ENCODE measurements at places on chromosomes 11 and 22.

- DNase-seq = peak; percentile 31
Observed at GRCh38 chr11:13260963-13261588, 16.5 kb upstream of the BMAL1 start.

GRCh38 chr11:25793637-25794036 is 538.3 kb upstream of the ANO3 start:
- no peak for DNase-seq

DNA sequence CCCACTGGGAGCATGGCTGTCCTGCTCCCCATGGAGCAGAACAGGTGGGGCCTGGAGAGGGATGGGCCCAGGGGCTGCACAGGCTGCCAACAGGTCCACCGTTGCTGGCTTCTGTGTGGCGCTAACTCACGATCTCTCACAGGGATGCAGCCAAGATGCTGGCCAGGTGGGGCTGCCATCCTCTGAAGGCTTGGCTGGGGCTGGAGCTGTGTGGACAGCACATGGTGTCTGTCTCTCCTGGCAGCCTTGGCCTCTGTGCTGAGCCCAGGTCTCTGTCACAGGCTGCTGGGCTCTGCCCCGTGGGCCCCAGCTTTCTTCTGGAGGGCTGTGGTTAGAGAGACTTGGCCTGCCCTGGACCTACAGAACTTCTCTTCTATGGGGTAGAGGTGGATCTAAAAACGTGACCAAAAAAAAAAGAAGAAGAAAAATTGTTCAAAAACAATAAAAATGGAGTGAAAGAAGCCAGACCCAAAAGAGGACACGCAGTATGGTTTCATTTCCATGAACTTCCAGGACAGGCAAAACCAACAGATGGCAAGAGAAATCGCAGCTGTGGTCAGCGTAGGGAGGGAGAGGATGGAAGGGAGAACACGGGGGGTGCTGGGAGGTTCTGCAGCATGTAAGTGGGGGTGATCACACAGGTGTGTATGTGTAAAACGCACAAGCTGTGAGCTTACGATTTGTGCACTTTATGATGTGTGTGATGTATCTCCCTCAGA is 12.2 kb downstream of the PARVG start:
- DNase-seq = no peak

GRCh38 chr22:44548981-44549380 is 50.9 kb upstream of the RTL6 start:
- DNase-seq = no peak

GRCh38 chr22:31574055-31574670 is 77.8 kb downstream of the SFI1 start:
- no peak for DNase-seq

DNA sequence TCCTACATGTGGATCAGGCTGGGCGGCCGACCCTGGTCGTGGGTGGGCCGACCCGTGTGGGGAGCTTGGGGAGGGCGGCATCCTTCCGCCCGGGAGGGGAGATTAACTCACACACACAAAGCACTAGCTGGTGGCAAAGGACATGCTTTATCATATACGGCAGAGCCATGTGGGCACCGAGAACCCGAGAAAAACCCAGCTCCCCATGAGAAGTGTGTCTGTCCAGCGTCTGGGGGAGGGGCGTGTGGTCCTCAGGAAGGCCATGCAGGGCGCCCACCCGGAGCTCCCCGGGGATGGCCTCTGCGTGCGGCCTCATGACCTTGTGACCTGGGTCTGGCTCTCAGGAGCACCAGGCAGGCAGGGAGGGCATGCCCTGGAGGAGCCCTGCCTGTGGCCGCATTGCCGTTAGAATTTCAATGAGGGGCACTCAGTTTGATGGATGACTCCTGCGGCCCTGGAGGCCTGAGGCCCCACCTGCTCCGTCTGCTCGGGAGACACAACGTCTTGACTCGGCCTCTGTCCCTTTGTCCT is 39.4 kb upstream of the TOLLIP start:
- DNase-seq = no peak

DNA sequence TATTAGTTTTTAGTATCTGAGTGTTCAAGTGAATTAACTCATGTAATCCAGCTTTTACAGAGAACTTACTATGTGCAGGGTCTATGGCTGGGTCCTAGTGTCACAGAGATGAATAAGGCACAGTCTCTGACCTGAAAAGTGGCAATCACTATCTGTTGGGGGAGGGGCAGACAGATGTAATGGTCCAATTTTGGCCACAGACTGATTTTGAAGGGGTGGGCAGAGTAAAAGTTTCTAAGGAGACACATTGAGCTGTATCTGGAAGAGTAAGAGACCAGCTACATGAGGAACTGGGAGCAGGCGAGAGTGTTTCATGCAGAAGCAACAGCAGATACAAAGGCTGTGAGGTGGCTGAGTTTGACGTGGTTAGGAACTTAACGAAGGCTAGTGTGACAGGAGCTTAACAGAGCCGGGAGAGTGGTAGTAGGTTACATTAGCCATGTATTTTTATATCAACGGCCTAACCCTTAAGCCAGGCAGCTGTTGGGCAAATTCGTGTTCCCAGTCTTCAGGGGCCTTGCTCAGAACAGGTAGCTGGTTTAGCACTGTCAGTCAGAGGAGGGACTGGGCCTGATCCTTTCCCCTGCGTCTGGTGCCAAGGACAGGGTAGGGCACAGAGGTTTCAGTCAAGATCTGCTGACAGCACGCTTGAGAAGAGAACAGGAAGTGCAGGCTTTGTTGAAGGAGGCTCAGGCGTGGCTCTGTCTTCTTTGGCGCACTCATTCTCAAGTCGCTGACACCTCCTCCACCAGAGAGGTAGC is 1.4 kb upstream of the STIM1 start:
- DNase-seq = no peak

GRCh38 chr11:112997857-112998466 is 36.7 kb downstream of the NCAM1 start:
- DNase-seq = no peak

DNA sequence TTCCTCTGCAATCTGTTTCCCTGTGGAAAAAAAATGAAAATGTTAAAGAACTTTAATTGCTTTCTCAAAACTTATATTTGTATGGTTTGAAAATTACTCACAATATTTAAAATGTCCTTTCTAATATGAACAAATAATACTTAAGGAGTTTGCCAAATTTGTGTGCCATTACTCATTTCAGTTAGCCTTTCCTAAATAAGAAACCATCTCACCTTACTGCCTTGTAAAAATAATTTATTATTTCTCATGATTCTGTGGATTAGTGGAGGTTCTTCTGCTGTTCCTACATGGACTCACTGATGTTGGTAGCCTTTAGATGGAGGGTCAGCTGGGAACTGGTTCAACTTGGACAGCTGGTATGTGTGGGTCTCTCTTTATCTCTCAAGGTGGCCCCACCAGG is 428.6 kb downstream of the CNTN5 start:
- no peak for DNase-seq

- DNase-seq = no peak
Observed at GRCh38 chr11:93403930-93404329, 73.4 kb downstream of the DEUP1 start.

- DNase-seq = no peak
Observed at GRCh38 chr11:111515591-111515990, 1.0 kb downstream of the HOATZ start.

DNA sequence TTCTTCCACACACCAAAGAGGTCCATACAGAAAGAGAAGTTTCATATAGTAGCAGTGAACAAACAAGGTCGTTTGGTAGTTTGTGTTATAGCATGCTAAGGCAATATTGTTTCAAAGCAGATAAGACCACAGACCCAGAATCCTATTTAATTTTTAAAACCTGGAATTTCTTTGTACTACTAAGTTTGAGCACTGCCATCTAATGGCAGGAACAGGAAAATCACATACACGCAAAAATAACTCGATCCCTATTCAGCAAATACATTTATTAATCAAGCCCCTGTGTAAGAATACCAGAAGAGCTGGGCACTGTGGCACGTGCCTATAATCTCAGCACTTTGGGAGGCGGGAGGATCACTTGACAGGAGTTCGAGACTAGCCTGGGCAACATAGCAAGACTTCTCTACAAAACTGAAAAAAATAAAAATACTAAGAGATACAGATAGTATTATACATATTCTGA is 2.9 kb upstream of the BTBD10 start:
- DNase-seq = peak; percentile 62

GRCh38 chr11:131748151-131749050 is 378.0 kb downstream of the NTM start:
- peak; percentile 80 for DNase-seq

- peak; percentile 55 for DNase-seq
Observed at GRCh38 chr11:31687256-31687655, 123.9 kb downstream of the PAX6 start.

DNA sequence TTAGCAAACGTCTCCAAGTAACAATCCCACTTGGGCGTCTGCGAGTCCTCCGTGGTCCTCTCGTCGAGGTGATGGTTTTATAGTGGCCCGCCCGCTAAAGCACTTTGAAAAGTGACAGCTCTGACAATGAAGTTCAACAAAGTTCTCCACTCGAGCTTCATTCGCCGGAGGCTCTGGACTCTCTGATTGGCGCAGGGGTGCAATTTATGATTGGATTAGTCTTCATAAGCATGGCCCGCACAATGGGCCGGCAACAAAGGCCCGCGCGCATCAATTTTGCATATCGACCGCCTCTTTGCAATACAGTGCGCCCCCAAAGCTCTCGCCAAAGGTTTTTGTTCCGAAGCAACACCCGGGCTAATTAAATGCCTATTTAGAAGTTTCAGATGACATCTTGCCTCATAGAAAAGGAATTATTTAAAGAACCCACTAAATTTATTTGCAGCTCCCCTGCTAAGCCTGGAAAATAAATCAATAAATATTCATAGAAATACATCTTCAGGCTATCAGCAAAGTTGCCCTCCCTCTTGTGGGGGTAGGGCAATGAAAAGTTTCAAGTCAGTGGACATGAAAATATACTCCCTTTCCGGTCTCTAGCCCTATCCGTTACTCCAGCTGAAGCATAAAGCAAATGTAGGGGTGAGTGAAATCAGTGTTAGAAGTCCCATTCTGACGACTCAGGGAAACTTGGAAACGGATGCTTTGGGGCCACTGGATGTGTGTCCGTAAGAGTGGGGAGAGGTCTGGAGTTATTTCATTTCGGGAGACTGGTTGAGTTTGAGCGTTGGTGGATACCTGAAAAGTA is at the start of gene DBX1:
TSS of gene DBX1 (minus strand) at position 51 of the 805 bp plus-strand sequence. CDS start 151 bp downstream, outside the sequence.
- no peak for DNase-seq

GRCh38 chr11:12922980-12923507 is 86.1 kb upstream of the RASSF10 start:
- no peak for DNase-seq

DNA sequence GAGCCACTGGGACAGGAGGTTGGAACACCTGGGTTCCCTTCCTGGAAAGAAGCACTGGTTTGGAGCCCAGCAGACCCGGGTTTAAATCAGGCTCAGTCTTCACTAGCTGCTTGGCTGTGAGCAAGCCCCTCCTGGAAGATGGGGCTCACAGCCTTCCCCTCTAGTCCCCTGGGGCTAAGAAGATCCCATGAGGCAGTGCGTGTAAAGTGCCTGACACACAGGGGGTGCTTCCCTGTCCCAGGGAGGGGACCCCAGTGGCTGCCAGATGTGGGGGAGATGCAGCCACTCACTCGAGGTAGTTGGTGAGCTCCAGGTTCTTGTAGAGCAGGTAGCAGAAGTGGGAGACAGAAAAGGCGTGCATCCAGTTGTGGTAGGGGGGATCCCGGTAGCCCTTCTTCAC is 93.2 kb downstream of the PDE2A start:
- DNase-seq = no peak

DNA sequence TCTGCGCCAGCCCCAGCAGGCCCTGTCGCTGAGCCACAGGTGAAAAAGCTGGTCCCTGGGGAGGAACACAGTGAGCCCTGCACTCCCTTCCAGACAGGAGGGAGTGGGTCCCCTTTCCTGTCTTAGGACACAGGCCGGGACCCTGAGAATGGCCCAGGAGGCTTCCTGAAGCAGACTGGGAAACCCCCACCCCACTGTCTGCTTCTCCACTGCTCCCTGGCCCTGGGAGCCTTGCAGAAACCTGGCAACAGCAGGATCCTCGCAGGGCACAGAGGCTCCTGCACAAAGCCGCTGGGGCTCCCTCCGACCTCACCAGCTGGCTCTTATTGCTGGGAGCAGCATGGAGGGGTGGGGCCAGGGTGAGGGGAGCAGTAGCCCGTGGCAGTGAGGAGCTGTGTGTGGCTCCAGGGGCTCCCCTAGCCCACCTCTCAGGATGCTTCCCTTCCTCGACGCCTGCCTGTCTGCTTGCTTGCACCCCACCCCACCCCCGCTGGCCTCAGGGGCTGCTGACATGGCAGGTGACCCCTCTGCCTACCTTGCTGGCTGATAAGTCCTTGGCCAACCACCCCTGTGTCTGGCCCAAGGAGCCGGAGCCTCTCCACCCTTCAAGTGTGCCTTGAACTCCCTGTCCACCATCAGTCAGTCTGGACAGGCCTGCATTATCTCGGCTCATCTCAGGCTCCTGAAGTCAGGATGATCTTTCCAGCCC is 72.1 kb upstream of the KCNQ1OT1 start:
- no peak for DNase-seq

- no peak for DNase-seq
Observed at GRCh38 chr11:9678576-9678975, 14.7 kb downstream of the SWAP70 start.

DNA sequence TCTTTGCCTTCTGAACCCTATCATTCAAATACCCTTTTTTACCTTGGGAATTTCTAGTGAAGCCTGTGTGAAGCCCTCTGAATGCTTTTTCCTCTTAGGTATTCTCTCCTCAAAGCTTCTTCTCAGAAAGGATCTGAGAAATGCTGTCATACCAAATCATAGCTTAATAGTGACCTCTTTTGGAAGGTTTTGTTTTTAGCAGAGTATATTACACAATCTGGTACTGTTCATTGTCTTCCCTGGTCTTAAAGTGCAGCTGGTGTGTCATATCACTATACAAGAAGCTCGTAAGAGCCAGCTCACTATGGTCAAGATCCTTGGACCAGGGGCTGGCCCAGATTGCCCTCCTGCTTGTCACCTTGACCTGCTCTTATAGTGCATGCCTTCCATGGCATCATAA is 204.4 kb upstream of the ANO5 start:
- DNase-seq = no peak

DNA sequence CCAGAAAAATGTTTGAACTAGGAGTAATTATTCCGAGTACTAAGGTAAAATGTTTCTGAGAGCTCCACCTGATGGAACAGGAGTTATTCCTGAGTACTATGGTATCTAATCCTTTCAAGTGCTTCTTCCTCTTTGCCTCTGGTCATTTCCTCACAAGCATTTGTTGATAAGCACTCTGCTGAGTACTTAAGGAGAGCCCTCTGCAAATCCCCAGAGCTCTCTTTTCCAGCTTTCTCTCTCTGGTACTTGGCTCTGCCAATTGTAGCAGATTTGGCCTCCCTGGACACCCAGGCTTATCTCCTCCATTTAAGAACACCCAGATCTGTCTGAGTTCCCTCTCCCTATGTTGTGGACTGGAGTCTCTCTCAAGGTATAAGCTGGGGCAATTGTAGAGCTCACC is 457.0 kb downstream of the MN1 start:
- no peak for DNase-seq

GRCh38 chr11:122731500-122731913 is 76.0 kb downstream of the UBASH3B start:
- DNase-seq = peak; percentile 54
